ENCODE measurements at places on chromosomes 11 and 22. TPM values are rescaled to one million over a fixed set of nuclear protein-coding genes. Genes with fewer than 3 reads are reported as not detected.

DNA sequence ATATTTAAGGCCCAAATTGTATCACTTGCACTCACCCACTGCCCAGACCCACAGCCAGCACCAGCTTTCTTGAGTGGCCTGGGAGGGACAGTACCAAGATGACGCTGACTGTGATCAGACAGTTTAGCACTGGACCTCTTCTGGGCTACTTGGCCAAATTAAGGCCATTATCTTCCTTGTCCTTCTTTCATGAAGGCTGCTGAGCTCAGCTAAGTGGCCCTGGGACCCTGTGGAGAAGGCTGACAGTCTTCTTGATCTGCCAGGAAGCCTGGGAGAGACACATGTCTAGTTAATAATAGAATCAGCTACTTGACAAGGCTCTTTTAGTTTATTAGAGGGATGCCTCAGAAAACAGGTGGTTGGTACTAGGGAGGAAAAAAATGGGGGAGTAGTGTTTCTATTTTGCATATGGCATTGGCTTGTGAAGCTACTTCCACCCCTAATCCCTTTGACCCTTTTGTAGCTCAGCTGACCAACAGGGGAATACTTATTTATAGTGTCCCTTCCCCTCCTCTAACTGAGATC is 127.9 kb upstream of the NTM start:
- H3K4me1 ChIP-seq: peaks cover 3% of the 10 kb centered on the region
- H3K27ac ChIP-seq: no peak overlapping the region
- no peak overlapping the region for H3K4me3 ChIP-seq
- H3K36me3 ChIP-seq: no peaks in the 10 kb centered on the region
- peaks cover 3% of the 10 kb centered on the region for H3K27me3 ChIP-seq

- DNase-seq: no peak
- H3K4me3 ChIP-seq: no peak overlapping the region
- H3K27me3 ChIP-seq: no peaks in the 10 kb centered on the region
- peaks cover 12% of the 10 kb centered on the region for H3K4me1 ChIP-seq
- H3K36me3 ChIP-seq: no peaks in the 10 kb centered on the region
Observed at GRCh38 chr11:117509543-117509942, 181.9 kb downstream of the CEP164 start.

- no peak for DNase-seq
- H3K4me1 ChIP-seq: no peaks in the 10 kb centered on the region
- H3K27me3 ChIP-seq: no peaks in the 10 kb centered on the region
- no peak overlapping the region for H3K4me3 ChIP-seq
- H3K36me3 ChIP-seq: no peaks in the 10 kb centered on the region
Observed at GRCh38 chr11:6523253-6523652, 26.2 kb downstream of the DNHD1 start.

DNA sequence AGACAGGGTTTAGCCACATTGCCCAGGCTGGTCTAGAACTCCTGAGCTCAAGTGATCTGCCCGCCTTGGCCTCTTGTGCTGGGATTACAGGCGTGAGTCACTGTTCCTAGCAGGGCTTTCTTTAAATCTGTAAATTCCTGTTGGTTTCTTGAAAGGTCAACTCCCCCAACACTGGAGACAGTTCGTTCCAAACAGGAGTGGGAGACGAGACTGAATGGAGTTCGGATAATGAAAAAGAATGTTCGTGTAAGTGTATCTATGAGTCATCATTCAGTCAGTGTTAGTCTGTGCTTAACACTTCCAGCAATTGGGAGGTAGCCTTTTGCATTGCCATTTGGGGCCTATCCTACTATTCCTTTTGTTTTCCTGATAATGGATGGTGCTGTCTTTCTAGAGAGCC is 10.0 kb upstream of the BACE1-AS start:
- H3K4me3 ChIP-seq: no peak overlapping the region
- DNase-seq: no peak
- H3K4me1 ChIP-seq: no peaks in the 10 kb centered on the region
- H3K27me3 ChIP-seq: no peaks in the 10 kb centered on the region
- no peak overlapping the region for H3K27ac ChIP-seq

C11orf87 gene
- total RNA-seq: not detected

Measured in transverse colon (tissue), 4 donors.